Testis (tissue), 5 donors: ENCODE measurements at places on chromosomes 16 and 17. TPM values are rescaled to one million over a fixed set of nuclear protein-coding genes. Genes with fewer than 3 reads are reported as not detected.

Gene MYADML2
- total RNA-seq, result 0.25 TPM

Gene AIPL1
- 1.0 TPM for total RNA-seq

Gene IRF8
- total RNA-seq, result 14.0 TPM

Gene PNMT
- total RNA-seq, result 2.6 TPM

Gene TSR3
- total RNA-seq, result 89.5 TPM

Gene CTNS
- total RNA-seq, result 43.8 TPM

Gene HBA2
- total RNA-seq, result 27.4 TPM

DNA sequence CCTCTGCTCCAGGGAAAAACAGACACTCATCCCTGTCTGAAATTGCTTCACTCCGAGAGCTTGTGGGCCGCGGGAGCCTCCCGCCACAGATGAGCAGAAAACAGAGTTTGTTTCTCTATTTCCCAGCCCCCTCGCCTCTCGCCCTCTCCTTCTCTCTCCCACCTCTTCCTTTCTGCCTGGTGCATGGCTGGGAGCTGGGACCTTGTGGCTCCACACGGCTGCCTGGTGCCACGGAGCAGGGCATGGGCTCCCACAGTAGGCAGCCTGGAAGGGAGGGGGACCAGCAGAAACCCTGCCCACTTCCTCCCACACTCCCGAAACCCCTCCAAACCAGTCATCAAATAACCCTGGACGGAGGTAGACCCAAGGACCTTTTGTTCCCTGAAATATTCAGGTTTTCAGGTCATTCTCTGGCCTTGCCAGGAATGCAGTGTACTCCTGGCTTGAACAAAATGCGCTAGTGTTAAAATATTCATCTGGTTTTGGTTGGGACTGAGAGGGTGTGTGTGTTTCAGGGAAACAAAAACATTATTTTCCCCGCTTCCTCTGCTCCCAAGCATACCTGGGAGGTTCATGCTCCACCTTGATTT is 204.9 kb downstream of the C16orf78 start:
- H3K4me1 ChIP-seq, result peaks cover 28% of the 10 kb centered on the region
- peak; percentile 28 for DNase-seq
- H3K36me3 ChIP-seq, result no peaks in the 10 kb centered on the region
- H3K27ac ChIP-seq, result peak overlapping the region; percentile 67

DNA sequence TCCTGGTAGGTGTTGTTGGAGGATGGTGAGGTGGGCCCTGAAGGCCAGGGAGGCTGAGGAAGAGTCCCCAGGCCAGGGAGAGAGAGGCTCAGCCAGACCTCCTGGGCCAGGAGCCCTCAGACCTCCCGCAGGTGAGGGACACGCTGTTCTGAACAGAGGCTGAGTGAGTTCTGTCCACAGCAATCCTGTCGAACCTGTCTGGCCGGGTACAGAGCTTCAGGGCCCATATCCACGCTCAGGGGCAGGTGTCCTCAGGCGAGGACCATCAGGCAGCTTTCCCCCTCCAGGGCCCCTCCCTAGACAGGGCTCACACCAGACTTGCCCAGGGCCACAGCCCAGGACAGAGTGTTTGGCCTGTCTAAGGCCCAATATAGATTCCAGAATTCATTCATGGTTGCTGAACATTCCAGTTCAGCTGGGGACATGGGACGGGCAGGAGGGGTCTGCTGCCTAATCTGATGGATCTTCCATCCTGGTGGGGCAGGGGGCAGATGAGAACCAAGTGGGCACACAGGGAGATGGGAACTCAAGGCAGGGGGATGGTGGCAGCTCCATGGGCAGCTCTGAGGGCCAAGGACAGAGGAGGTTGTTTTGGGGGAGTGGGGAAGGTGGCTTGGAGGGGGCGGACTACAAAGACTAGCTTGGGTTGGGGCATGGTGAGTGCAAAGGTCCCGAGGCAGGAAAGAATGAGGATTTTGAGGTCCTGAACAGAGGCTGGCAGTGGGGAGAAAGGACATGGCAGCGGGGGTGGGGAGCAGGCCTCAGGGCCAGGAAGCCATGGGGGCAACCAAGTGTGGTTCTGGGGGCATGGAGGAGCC is 23.4 kb upstream of the MPRIP start:
- DNase-seq, result no peak
- no peaks in the 10 kb centered on the region for H3K27me3 ChIP-seq
- no peaks in the 10 kb centered on the region for H3K36me3 ChIP-seq
- H3K4me3 ChIP-seq, result no peak overlapping the region
- no peak overlapping the region for H3K27ac ChIP-seq

DNA sequence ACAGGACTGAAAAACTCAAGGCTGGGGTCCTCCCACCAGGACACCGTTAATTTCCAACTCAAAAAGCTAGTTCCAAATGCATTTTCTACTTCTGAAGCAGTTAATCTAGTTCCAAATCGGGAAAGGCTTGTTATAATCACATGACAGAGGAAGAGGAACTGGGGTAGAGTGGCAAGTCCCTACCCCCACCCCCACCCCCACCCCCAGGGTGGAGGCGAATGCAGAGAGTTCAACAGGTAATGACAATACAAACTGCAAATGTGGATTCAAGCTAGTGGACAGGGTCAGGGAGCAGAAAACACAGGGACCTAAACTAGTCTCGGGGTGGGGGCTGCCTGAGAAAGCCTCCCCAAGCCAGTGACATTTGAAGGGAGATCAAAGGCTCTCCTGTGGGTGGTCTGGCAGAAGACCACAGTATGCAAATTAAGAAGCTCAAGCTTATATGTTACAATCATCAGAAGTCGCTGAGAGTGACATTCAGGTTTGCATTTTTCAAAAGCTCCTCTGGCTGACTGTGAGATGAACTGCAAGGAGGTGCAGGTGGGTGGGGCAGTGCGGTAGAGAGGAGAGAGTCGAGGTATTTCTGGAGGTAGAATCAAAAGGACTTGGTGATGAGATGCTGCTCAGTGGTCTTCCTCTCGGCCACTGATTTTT is 56.4 kb upstream of the SLC25A19 start:
- no peak overlapping the region for H3K4me3 ChIP-seq
- H3K4me1 ChIP-seq, result peaks cover 2% of the 10 kb centered on the region
- H3K27me3 ChIP-seq, result no peaks in the 10 kb centered on the region
- no peak overlapping the region for H3K27ac ChIP-seq

GRCh38 chr16:67934306-67935100 is 2.1 kb downstream of the PSMB10 start:
- no peaks in the 10 kb centered on the region for H3K36me3 ChIP-seq
- H3K27me3 ChIP-seq, result no peaks in the 10 kb centered on the region
- no peak overlapping the region for H3K4me3 ChIP-seq
- H3K27ac ChIP-seq, result no peak overlapping the region
- no peak for DNase-seq

DNA sequence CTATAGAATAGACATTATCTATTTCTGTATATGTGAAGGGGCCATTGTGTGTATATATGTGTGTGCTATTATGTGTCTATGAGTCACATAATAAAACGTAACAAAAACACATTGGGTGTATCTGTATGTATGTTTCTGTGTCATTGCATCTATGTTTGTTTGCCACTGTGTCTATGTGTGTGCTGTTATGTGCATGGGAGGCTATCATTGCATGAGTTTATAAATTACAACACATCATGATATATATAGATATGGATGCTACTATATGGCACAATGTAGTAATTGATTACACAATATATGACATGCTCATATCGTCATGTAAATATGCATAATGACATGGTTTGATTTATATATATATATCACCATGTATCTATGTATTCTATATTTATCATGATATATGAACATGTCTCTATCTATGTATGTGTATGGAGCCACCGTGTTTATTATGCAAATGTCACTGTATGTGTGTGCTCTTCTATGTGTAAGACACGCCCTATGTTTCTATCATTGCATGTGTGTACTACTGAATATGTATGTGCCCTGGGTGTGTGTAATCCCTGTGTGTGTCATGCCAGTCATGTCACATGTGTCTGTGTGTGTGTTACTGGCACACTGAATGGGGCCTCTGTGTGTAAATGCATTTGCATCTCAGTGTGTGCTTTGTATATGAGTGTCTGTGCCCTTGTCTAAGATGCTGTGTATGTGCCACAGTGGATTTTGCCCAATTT is 1.4 kb upstream of the TSPOAP1 start:
- no peaks in the 10 kb centered on the region for H3K27me3 ChIP-seq
- no peak overlapping the region for H3K27ac ChIP-seq
- DNase-seq, result no peak
- peaks cover 9% of the 10 kb centered on the region for H3K4me1 ChIP-seq
- H3K36me3 ChIP-seq, result no peaks in the 10 kb centered on the region

DNA sequence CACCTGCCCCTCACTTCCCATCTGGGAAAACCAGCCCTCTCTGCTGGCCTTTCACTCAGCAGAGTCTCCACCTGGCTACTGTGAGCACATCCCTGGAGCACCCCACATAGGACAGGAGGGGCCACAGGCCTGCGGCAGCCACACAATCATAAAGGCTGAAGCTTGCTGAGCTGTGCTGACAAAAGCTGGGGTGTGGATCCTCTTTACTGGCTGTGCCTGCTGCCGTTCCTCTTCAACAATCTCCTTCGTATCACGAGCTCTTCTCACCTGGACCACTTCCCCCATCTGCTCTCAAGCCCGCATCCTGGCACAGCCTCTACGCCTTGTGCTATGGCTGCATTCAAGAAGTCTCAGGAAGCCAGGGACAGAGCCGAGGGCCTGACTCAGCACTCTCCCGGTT is 86.1 kb downstream of the ZNF778 start:
- no peaks in the 10 kb centered on the region for H3K27me3 ChIP-seq

DNA sequence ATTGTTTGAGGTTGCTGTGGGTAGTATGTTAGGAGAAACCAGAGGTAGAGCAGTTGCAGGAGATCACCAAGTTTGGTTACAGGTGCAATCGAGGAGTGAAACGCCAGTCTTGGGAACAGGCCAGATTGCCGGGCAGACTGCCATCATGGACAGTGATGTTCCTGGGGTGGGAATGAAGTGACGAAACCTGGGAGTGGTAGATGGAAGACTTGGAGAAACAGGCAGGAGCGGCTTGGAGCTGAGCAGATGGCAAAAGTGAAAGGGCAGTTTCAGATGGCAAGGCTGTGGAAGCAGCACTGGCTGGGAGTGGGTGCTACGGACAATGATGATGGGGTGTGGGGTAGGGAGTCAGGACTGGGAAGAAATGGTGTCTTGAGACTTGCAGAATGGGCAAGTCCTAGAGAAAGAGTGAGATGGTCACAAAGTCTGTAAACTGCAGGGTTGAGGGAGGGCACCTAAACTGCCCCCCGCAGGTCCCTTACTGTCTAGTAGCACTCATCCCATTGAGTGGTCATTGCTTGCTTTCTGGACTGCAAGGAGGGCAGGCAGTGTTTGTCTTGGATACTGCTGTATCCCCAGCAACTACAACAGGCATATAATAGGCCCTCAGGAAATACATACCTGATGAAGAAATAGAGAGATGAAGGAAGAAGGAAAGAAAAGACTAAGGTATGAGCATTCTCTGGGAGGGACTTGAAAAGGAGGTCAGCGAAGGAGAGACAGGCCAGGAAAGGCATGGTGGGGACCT is 29.5 kb upstream of the ULK2 start:
- H3K36me3 ChIP-seq, result no peaks in the 10 kb centered on the region
- no peak overlapping the region for H3K27ac ChIP-seq
- no peaks in the 10 kb centered on the region for H3K27me3 ChIP-seq
- no peak overlapping the region for H3K4me3 ChIP-seq

DNA sequence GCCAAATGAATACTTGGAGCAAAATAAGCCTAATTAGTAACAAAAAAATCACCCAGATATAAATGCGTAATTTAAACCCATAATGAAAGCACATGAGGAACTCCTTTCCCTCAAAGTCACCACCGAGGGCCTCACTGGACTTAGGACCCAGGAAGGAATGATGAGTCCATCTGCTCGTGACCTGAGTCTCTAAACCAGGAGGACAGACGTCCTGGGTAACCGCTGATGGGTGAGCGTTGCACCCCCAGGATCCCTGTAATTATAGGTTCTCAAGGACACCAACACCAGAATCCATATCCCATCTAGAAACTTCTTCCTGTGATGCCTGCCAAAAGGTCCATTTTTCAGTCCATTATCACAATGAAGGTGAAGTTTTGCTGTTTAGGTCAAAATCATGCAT is 121.4 kb downstream of the ZNF778 start:
- H3K27ac ChIP-seq, result no peak overlapping the region
- H3K4me1 ChIP-seq, result peaks cover 28% of the 10 kb centered on the region
- DNase-seq, result no peak
- no peak overlapping the region for H3K4me3 ChIP-seq
- no peaks in the 10 kb centered on the region for H3K36me3 ChIP-seq

DNA sequence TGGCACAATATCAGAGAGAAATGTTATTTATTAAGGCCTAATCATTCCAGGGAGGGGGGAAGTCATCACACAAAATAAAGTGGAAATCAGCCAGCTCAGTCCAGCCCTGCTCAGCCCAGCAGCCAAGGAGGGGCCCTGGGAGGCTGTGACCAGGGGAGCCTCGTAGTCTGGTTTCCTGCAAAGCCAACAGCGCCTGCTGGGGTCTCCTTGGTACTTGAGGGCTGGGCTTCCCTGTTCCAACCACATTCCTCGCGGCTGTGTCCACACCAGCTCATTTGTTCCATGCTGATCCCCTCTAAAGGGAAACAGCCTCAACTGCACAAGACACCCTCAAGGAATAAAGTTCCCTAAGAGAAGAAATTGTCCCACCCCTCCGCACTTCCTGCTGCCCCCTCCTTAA is 154.0 kb downstream of the TMEM132E start:
- no peaks in the 10 kb centered on the region for H3K36me3 ChIP-seq
- DNase-seq, result no peak
- H3K27me3 ChIP-seq, result no peaks in the 10 kb centered on the region
- no peak overlapping the region for H3K27ac ChIP-seq

DNA sequence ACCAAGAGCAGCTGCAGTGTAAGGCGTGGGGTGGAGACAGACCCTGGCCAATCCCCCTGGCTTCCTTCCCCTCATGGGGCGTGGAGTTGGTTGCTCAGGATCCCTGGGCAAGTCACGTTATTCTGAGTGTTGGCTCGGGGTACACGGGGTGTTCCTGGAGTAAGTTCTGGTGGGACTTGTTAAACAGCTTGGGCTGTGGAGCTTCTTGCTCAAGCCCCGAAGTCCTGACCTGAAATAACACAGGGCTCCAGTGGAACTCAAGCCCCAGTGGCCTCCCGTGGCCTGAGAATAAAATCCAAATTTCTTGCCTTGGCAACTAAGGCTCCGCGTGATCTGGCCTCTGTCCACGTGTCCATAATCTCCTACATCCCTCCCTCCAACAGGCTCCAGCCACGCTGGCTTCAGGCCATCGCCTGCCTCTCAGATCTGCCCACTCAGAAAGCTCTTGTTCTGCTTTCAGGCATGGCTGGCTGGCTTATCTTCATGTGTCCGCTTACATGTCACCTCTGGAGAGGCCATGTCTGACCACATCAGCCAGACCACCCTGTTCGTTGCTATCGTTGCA is 49.3 kb upstream of the BCO1 start:
- no peaks in the 10 kb centered on the region for H3K4me1 ChIP-seq
- no peaks in the 10 kb centered on the region for H3K27me3 ChIP-seq
- H3K36me3 ChIP-seq, result no peaks in the 10 kb centered on the region
- H3K4me3 ChIP-seq, result no peak overlapping the region
- peak; percentile 87 for DNase-seq

GRCh38 chr16:73047221-73047535 is 750 bp downstream of the ZFHX3 start:
- H3K4me1 ChIP-seq, result peaks cover 14% of the 10 kb centered on the region
- H3K4me3 ChIP-seq, result peak overlapping the region; percentile 63
- H3K27me3 ChIP-seq, result no peaks in the 10 kb centered on the region
- H3K27ac ChIP-seq, result peak overlapping the region; percentile 84
